Activated CD8-positive, alpha-beta T cell treated with anti-CD3 and anti-CD28 coated beads for 36 hours (primary cell): ENCODE measurements at places on chromosomes 7 and 10. TPM values are rescaled to one million over a fixed set of nuclear protein-coding genes. Genes with fewer than 3 reads are reported as not detected.

DNA sequence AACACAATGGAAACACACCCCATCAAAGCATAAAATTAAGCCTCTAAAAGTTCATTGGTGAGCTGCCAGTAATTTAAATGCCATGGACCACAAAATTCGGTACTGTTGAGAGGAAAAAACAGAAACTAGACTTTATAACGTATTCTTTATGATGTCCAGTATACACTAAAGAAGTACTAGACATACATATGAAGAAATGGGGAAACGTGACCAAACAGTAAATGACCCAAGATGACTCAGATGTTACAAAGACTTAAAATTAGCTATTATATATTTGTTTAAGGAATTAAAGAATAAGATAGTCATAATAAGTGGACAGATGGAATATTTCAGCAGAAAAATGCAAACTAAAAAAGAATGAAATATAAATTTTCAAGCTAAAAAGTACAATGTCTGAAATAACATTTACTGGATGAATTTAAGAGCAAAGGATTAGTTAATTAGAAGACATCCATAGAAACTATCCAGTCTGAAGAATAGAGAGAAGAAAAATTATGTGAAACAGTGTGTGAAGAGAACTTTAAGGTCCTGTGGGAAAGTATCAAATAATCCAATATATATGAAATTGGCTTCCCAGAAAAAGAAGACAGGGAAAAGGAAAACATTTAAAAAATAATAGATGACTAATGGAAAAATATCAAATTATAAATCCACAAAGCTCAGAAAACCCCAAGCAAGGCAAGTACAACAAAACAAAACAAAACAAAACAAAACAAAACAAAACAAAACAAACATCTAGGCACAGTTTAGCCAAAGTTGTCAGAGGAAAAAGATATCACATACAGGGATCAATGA lies 69.4 kb downstream of the SAMD9 start:
- no peak for DNase-seq

DNA sequence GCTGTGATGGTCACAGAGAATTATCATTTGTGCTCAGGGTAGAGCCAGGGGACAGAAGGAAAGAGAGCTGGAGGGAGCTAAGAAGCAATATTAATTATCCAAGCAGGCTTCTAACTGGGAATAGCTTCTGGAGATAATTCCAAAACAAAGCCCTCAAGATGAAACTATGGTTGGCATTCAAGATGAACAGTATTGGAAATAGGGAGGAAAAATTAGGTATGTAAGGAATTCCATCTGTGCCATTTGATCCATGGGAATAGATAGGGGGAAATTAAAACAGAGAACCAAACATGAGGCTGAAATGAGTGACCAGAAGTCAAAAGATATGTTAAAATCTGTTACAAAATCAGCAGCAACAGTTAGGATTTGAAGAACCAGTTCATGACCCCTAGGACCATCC lies 75.3 kb downstream of the NDUFB2 start:
- no peak for DNase-seq

GRCh38 chr7:128201067-128201689 lies 39.9 kb upstream of the LEP start:
- no peak for DNase-seq

Gene NEUROG3
- total RNA-seq = 1.3 TPM

Gene ASB10
- total RNA-seq = not detected

DNA sequence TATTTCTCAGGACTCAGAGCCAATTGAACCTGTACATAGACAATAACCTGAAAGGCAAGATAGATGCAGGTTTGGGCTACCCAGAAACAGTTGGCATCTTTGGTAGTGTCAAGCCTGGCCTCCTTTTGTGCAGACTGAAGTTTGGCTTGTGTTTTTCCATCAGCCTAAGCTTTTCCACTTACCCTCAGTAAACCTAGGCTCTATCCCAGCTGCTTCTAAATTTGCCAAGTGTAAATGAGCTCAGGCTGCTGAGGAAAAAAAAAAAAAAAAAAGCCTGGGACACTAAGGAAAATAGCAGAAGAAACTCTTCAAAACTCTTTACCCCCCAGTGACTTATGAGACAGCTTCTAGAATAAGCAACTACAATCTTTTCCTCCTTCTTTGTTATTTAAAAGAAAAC lies 316.3 kb upstream of the SORCS1 start:
- DNase-seq = no peak

DNA sequence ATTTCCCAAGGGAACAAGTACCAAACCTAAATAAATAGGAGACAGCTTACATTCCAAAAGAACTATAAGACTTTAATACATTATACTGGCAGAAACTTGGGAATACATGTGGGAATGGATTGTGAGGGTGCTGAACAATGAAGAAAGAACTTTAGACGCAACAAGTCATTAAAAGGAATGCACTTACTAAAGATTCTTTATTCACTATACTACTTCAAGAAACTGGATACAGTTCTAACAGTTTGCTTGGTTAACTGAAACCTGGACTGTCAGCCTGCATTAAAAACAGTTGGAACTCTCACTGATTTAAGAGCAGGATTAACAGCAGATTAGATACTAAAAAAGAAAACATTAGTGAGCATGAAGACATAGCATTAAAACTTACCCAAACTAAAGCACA lies 12.0 kb downstream of the CACUL1 start:
- DNase-seq = no peak

Gene CYP26A1
- not detected for total RNA-seq

- no peak for DNase-seq
Observed at GRCh38 chr7:77813180-77813579, 14.6 kb downstream of the PHTF2 start.

Gene SPDYE11
- total RNA-seq = not detected

DNA sequence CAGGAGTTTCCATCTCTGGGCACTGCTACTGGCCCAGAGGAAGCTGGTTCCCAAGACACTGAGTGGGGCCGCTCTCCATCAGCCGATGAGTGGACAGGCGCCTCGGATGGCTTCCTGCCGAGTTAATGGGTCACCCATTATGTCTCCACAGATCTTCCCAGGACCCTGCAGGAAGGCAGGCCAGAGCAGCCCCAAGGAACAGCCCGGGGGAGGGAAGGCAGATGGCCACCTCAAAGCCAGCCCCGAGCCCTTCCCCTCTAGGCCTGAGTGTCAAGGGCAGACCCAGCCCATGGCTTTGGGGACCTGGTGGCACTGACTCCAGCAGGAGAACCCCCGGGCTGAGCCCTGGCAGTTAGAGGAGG lies 3.4 kb upstream of the LFNG start:
- no peak for DNase-seq

GRCh38 chr10:124285587-124286527 lies 132.9 kb downstream of the OAT start:
- no peak for DNase-seq

Gene EXOC6
- total RNA-seq = 8.8 TPM

Gene ZNF212
- 10.5 TPM for total RNA-seq

DNA sequence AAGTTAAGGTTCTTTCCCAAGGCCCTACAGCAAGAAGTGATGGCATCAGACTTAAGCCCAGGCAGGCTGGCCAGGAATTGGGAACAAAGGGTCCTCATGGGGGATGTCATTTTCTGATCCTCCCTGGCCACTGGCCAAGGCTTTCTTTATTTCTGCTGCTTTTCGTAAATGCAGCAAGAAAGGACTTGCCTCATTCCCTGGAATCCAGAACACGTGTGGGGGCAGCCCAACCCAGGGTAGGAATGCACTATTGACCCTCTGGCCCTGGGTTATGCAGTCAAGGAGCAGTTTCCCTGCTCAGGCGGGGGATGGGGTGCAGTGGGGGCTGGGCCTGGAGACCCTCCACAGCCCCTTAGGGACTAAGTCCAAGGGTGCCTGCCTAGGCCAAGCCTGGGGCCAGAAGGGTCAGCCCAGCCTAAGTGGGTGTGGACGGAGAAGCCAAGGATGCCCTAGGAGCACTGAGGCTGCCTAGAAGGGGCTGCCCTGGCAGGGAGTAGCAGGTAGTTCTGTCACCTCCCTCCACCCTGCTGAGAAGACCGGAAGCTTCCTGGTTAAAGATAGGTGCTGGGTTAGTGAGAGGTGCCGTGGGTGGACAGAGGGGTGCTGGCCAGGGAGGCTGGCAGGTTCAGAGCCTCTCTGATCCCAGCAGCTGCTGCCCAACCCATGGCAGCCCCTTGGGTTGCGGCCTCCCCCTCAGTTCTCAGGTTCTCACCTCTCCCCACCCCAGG lies 179.2 kb downstream of the SH3PXD2A start:
- DNase-seq = no peak

- DNase-seq = no peak
Observed at GRCh38 chr10:73485320-73485719, 10.5 kb downstream of the PPP3CB start.

DNA sequence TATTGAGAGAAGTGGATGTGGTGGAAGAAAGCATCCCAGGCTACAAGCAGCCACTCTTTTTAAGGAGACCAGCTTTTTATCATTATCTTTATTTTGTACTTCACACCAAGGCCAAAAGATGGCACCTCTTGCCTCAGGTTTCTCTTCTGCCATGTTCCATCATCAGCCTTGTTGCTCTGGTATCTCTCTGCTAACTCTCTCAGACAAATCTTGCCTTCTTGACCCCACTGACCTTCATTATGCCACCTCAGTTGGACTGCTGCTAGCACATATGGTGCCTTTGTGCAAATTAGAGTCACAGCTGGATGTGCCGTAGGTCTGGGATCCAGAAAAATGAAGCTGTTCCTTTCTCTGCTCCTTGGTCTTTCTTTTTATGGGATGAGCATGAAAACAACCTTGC lies 47.1 kb upstream of the DYNC1I1 start:
- no peak for DNase-seq

GRCh38 chr10:13241613-13242012 lies 7.4 kb upstream of the UCMA start:
- DNase-seq = no peak

DNA sequence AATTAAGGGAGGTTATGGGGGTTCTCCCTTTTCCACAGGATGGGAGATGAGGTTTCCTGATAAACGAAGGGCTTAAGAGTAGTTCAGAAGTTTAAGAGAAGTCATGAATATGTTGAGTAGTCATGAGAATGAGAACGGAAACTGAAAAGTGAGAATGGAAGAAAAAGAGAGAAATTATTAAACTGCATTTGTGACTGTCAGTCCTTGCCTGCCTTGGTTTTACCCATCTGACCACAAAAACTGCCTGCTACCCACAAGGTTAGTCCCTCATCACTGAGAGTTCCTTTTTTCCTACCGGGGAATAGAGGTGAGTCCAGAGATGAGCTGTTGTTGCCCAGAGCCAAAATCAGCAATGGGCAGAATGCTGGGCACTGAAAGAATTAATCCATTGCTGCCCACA lies 174.1 kb upstream of the BET1 start:
- no peak for DNase-seq

Gene AZGP1
- not detected for total RNA-seq

- DNase-seq = peak; percentile 9
Observed at GRCh38 chr10:60099998-60100747, 193.8 kb upstream of the CCDC6 start.

DNA sequence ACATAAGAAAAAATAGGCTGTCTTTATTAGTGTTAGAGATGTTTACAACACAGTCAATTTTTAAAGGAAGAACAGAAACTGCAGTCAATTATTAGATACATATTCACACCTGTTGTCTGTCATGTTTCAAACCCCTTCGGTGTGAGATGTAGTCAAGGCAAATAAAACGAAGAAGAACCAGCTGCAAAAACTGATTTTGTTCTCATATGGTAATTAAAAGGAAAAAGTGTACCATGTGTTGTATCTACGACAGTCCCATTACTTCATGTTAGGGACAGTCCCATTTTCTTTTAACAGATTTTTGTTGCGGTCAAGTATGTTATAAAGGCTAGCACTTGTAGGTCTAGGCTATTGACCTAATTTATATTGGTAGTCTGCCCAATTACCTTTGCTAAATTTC lies 149.4 kb downstream of the LRRN3 start:
- no peak for DNase-seq

GRCh38 chr10:14173706-14174594 lies 156.8 kb downstream of the FRMD4A start:
- DNase-seq = no peak

DNA sequence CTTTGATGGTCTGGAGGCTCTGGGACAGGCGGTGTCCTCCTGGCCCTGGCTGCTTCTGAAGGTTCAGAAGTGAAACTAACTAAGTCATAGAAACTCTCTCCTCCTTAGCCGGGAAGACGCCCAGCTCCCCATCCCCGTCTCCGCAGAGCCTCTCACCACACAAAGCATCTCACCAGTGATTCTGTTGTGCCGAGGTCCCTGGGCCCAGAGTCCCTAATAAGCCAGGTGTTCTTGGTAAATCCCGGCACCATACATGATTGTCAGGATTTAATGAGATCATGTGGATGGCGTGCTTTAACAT lies 9.4 kb downstream of the HKDC1 start:
- DNase-seq = no peak

Gene EGR2
- total RNA-seq = 45.6 TPM

- DNase-seq = no peak
Observed at GRCh38 chr7:32941181-32941580, 16.1 kb upstream of the FKBP9 start.

DNA sequence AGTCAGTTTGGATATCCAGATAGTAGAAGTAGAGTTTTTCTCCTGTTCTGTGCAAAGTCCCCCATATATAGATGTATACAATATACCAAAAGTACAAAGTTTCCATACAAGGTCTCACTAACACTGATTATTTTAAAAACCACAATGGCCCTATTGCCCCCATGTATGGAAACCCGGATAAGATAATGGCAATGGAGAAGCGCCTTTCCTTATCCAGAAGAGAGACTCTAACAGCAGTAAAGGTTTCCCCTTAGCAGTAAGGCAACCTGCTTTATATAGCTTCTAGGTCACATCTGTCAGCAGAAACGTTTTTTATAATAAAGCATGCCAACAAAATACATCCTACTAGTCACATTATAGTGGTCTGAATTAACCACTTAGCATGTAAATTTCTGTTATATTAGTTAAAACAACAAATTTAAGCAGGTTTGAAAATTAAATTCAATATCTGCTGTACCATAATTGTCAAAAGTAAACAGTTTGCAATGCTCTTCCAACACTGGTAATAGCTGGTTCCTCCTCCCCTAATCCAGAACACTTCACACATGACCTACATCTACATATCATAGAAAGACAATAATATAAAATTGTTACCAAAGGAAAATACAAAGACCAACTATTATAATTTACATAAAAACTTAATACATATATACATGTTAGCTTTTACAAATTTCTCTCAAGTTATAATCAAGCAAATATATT lies 22.4 kb downstream of the USP6NL start:
- no peak for DNase-seq
